ENCODE measurements at places on chromosomes 12 and 14.

DNA sequence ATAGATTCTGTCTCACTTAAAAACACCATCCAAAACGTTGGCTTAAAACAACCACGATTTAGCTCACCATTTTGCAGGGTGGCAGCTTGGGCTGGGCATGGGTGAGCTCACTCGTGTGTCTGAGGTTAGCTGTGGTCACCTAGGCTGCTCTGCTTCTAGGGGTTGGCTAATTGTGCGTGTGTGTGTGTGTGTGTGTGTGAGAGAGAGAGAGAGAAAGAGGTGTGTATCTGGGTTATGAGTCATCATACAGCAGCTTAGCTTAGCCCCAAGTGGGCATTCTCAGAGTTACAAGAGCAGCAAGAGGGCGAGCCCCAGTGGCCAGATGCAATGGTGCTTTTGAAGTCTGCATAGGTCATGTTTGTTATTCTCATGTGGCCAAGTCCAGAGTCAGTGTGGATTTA, 6.0 kb downstream of the FBXW8 start:
- peak; percentile 84 for DNase-seq

- no peak for DNase-seq
Measured at GRCh38 chr12:71865166-71865713, 25.7 kb downstream of the TBC1D15 start.

- DNase-seq: no peak
Measured at GRCh38 chr12:21697904-21698630, 40.4 kb upstream of the LDHB start.

- no peak for DNase-seq
Measured at GRCh38 chr12:75525263-75525662, 13.9 kb upstream of the KRR1 start.

DNA sequence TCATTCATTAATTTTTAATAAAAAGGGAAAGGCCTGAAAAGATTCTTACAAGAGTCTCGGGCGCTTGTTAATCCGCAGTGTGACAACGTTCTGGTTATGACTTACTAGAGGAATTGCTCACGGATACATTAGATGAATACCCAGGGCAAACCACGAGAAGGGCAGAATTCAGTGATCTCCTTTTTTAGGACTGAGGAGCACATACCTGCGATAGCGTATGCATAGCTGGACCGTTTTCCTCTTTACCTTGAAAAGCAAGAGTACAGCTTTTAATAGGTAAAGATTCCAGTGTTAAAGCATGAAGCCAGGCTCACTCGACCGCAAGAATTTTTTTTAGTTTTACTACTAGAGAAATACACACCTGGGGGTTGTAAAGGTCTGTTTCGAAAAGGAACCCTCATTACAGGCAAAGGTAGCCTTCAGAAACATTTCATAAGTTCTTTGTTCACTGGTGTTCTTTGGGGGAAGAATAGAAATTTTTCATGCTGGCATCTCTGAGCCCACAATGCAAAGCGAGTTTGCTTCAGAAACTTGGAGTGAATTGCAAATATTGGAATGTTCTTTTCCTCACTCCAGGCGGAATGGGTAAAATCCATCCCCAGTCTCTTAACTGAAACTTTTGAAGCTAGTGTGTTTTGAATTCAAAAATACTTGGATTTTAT, 953 bp downstream of the MAPK1IP1L start:
- no peak for DNase-seq

- no peak for DNase-seq
Measured at GRCh38 chr12:121405211-121405610, 5.3 kb downstream of the RNF34 start.

DNA sequence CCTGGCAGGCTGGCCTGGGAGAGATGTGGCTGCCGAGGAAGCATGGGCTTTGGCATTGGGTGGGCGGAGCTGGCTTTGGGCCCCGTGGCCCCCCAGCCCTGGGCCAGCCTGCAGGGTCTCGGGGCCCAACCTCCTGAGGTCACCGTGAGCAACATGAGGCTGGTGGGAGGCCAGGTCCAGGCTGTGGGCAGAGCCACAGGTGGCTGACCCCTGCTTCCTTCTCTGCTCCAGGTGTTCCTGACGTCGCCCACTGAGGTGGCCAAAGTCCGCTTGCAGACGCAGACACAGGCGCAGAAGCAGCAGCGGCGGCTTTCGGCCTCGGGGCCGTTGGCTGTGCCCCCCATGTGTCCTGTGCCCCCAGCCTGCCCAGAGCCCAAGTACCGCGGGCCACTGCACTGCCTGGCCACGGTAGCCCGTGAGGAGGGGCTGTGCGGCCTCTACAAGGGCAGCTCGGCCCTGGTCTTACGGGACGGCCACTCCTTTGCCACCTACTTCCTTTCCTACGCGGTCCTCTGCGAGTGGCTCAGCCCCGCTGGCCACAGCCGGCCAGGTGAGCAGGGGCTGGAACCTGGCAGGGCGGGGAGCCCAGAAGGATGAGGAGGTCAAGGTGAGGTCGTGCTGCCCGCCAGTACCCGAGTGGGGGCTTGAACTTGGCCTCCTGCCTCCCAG, 5.5 kb downstream of the SLC25A47 start:
- DNase-seq: no peak

DNA sequence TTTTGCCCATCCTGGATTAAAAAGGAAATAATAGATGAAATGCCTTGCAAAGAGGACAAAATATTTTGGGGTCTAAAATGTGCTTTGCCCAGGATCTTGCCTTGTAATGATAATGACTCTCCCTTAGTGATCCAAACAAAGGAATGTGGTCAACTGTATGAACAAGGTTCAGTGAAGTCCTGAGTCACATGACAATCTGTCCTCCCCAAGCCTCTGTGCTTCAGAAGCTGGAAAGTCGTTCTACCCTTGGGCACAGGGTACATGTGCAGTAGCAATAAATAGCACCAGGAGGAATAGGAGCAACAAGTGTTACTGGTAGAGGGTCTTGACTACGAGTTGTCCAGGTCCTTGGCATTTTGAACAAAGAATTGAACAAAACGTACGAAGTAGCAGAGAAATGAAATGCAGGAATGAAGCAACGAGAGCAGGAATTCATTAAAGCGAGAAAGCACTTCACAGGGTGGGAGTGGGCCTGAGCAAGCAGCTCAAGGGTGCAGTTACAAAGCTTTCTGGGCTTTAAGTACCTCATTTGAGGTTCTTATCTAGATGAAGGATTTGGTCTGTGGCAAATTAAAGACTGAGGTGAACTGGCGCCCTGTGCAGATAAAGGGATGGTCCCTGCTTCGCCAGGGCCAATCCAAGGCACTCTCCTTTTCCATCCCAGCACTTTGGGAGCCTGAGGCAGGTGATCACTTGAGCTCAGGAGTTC, 65.8 kb downstream of the RESF1 start:
- no peak for DNase-seq

DNA sequence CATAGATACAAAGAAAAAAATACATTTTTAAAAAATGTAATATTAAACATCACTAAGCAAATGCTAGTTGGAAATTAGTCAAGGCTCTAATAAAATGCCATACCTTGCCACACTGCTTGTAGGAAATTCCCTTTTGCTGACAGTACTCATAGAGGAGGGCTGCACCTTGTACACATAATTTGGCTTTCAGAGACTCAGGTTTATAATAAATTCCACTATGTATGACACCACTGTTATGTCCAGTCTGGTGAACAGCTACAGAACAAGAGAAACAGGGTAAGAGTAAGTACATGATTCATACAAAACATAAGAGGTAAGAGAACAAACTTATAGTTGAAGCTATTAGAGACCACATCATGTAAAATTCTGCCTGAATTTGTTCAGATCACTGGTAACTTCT, 10.1 kb downstream of the L2HGDH start:
- DNase-seq: no peak

GRCh38 chr12:124568431-124569374, 1.3 kb upstream of the NCOR2 start:
- no peak for DNase-seq

GRCh38 chr14:72715215-72715849, 178.6 kb downstream of the DPF3 start:
- DNase-seq: no peak

- no peak for DNase-seq
Measured at GRCh38 chr12:114335607-114336006, 70.3 kb downstream of the TBX5 start.

DNA sequence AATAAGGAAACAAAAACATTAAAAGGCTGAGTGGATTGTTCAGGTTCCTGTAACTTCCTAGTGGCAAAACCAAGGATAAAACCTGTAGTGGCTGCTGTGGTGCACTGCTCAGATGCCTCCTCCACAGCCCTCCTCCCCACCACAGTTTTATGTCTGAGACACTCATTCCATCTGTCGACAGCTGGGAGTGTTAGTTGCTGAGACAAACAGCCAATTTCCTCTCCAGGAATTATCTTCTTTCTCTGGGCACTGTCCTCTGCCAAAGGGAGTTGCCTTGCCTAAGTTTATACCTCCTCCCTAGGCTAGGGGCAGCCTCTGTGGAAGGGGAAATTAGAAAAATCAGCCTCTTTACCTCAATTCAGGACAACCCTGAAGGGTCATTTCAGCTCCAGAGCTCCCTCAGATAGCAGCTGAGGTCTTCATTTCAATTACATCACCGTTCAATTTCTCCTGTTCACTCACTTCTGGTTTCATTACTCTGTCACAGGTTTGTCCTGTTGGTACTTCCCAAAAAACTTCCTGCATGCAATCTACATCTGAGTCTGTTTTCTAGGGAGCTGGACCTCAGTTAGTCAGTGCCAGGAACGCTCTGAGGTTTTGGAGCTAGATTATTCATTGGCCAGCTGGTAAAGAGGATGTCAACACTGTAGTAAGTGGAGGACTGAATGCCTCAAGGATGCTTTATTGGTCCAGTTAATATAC, 74.9 kb upstream of the ATP2B1 start:
- no peak for DNase-seq

- DNase-seq: no peak
Measured at GRCh38 chr12:88067301-88067700, 38.1 kb upstream of the C12orf50 start.

DNA sequence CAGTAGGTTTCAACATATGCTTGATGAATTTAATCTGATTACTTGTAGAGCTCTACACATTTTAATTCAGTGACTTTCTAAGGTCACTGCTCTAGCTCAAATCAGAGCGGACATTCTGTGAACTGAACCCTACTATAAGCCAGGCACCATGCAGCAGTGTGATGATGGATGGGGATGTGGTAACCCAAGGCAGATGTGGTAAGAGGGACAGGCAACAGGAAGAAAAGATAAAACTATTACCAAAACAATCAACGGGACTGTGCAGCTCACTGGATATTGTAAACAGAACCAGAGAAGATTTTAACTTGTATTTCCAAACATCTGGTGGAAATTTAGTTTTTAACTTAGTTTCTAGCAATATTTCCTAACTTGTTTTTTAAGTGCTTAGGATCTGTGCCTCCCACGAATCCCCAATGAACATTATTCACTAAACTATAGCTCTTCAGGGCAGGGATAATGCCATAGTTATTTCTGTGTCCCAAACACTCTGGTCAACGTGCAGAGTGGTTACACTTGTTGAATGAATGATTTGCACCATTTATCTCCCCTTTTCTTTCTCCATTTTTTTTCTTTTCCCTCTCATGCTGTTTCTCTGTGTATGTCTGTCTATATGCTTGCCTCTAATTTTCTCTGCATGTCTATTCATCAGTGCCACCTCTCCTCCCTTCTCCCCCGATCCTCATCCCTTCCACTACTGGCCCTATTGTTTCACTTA, 3.0 kb downstream of the ERO1A start:
- DNase-seq: peak; percentile 78

DNA sequence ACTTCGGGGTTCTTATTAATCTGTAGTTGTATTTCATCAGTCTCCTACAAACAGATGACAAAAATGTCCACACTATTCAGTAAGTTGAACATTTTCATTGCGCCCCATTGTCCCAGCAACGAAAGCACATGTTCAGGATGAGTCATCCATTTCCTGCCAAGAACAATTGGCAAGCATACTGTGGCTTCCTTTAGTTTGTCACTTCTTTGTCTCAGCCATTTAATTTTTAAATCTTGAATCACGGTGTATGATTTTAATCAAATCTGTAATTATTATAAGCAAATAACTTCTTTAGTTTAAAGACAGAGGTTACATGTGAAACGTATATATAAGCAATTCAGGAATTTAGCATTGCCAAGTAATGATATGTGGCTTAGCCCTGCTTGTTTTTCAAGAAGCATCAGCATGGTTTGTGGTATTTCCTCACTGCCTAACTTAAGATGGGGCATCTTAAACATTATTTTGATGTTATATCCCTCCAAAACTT, 211.3 kb upstream of the KRR1 start:
- peak; percentile 80 for DNase-seq

DNA sequence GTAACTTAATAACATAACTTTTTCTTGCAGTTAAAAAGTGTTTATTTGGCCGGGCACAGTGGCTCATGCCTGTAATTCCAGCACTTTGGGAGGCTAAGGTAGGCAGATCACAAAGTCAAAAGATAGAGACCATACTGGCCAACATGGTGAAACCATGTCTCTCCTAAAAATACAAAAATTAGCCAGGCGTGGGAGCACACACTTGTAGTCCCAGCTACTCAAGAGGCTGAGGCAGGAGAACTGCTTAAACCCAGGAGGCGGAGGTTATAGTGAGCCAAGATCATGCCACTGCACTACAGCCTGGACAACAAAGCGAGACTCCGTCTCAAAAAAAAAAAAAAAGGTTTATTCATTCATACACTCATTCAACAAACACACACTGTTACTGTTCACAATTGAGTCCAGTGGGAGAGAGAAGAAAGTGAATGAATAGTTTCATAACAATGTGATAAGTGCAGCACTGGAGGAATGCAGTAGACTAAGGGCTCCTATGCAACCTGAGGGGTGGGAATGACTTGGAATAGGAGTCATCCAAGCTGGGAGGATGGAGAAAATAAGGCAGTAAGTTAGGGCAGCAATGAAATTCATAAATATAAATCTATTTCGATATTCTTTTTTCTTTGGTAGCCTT, 19.8 kb downstream of the DAD1 start:
- no peak for DNase-seq

GRCh38 chr14:67131691-67132090, 57.5 kb upstream of the GARIN2 start:
- DNase-seq: no peak

DNA sequence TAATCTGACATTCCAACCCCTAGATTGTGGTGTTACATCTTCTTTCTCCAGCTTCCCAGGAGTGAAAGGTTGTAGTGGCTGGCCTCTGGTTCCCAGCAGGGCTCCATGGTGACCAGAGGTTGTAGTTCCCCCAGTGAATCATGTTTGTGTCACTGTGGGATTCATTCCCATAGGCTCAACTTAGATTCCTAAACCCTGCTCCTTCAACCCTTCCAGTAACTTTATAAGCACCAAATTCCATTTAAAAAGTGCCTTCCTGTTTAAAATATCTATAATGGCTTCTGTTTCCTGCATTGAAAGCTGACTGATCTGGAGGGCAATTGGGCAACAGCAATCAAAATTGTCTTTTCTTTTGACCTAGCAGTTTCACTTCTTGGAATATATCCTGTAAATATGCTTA, 40.5 kb upstream of the TBC1D15 start:
- DNase-seq: no peak
